Heart left ventricle (tissue), 16 donors: ENCODE measurements at places on chromosomes 12 and 14. TPM values are rescaled to one million over a fixed set of nuclear protein-coding genes. Genes with fewer than 3 reads are reported as not detected.

- DNase-seq, result no peak
These were observed 436.3 kb downstream of the TMTC2 start for GRCh38 chr12:83123039-83123438.

DNA sequence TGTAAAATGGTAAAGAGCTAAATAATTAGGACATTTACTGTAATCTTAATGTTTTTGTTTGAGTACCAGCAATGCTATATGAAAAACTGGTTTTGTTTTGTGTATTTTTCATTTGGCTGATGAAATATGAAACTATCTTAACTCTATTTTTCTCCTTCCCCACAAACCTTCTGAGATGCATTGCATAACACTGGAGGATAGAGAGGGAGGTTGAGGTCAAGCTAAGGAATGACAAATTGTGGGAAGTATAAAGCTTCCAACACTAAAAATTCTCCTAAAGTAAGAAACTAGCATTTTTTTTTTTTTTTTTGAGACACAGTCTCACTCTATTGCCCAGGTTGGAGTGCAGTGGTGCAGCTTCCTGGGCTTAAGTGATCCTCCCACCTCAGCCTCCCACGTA is 31.5 kb upstream of the SRP54 start:
- DNase-seq, result no peak

GRCh38 chr14:58914279-58914855 is 274.1 kb upstream of the DAAM1 start:
- DNase-seq, result no peak

DNA sequence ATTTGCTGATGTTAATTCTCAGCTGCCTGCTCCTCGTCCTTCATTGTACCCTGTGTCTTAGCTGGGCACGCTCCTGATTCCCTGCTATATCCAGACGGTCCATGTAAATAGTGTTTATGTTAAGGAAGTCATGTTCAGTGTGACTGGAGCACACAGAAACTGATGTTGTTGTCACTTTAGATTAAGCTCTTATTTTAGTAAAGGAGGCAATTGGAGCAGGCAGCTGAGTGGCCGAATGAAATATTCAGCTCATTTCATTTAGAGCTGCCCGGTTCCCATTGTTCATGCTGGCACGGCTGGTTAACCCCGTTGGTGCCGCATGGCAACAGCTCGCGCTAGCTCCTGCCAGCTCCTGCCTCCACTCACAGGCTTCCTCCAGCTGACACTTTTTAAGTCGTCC is 446.8 kb upstream of the SOX5 start:
- DNase-seq, result no peak

Gene BTBD6
- 51.8 TPM for total RNA-seq

Gene RDH12
- total RNA-seq, result not detected

- DNase-seq, result no peak
These were observed 347.9 kb downstream of the BCAT1 start for GRCh38 chr12:24600996-24601395.

- DNase-seq, result peak; percentile 22
These were observed 122.7 kb downstream of the KICS2 start for GRCh38 chr12:64099397-64099796.

DNA sequence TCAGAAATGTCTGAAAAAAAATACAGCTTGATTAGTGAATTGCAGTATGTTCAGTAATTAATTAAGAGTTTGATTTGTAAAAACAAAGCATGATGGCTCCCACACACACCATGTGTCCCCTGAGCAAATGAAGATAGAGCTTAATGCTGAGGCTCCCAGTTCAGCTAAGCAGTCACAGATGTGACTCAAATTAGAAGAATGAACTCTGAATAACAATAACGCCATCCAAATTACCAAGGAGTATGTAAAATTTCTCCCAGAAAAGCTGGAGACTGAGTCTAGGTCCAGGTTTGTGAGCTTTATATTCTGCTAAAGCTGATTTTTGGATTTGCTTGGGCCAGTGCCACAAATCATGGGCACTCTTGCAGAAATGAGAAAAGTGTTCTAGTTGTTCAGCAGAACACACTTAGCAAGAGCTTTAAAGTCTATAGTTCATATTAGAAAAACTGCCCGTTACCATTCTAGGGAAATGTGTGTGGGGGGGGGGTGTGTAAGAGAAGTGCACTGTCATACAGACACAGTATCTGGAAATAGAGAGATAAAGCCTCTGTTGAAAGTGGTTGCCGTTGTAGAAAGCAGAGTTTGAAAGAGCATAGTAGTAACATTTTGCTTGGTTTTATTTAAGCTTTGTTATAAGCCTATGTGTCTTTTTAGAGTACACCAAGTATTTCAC is 253.1 kb downstream of the BCAT1 start:
- DNase-seq, result no peak

- no peak for DNase-seq
These were observed 252.4 kb upstream of the EGLN3 start for GRCh38 chr14:34203251-34203722.

GRCh38 chr14:59394268-59394667 is 70.9 kb downstream of the GPR135 start:
- DNase-seq, result no peak

Gene ACVR1B
- 10.6 TPM for total RNA-seq

Gene RTL1
- not detected for total RNA-seq

GRCh38 chr12:51821440-51822260 is 26.9 kb downstream of the FIGNL2 start:
- DNase-seq, result no peak

DNA sequence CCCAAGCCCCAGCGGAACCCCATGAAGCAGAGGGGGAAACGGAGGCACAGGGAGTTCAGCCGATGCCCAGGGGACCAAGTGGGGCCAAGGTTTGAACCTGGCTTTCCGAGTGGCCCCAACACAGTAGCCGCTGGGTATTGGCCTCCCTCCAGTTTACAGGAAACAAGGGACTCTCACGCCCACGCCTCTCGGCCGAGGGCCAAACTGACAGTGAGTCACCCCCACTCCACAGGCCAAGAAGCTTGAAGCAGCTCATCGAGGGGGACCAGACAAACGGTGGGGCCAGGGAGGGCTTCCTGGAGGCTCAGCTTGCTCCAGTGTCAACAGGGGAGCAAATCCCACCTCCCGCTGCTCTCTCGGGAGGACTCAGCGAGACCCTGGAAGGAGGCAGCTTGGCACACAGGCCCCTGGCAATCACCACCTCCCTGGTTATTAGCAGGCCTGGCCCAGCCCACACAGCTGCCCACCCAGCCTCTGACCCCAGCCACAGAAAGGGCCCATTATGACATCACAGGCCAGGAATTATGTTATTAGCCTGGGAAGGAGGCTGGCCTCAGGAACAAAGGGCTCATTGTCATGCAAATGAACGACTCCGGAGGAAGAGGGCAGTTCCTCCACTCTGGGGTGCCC is 54.6 kb downstream of the NCOR2 start:
- DNase-seq, result peak; percentile 93

GRCh38 chr12:57439762-57440266 is 5.2 kb downstream of the INHBC start:
- no peak for DNase-seq

DNA sequence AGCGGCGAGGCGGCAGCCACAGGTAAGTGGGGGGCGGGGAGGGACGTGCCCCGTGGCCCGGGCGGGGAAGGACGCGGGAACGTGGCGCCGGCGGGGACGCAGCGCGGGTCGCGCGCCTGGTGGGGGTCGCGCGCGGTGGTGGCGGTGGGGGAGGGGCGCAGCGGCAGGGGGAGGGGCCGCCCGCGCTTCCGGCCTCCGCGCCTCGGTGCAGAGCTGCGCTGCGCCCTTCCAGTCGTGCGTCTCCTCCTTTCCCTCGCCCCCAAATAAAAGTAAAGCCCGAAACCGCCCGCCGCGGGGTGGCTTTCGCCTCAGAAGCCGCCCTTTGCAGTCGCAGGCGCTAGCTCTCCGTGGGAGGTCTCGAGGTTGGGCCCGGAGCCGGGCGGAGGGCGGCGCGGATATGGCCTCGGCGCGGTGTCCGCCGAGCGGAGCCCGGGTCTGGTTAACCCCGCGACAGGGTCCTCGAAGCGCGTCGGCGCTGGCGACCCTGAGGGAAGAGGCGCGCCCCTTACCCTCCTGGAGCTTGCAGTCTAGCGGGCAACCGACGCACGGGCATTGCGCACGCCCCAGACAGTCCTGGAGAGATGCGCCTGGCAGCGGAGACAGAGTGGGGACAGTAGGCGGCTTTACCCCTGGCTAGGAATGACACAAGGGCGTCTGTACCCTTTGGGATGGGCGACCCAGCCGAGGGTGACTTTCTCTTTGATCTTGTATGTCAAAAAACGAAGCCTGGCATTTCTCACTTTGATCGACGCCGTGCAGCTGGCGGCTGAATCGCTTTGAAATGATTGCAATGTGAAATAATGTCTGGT is 589 bp downstream of the ATF1 start:
- no peak for DNase-seq

DNA sequence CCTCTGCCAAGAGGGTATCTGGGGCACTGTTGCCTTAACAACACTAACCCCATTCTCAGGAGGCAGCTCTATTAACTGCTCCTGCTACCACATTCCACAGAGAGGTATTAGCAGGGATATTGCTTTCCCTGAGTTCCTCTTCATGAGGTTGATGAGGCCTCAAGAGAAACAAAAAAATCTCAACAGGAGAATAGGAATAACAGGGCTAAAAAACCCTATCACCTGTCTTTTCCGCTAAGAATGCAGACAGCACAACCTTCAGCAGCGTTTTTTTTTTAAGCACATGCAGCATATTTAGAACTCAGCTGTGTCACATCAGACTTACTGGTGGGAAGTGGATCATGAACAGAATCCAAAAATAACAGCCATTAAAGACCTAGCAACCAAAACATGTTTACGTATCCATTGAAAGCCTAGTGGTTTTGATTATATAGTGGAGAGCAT is 29.2 kb downstream of the ATF7 start:
- DNase-seq, result no peak

DNA sequence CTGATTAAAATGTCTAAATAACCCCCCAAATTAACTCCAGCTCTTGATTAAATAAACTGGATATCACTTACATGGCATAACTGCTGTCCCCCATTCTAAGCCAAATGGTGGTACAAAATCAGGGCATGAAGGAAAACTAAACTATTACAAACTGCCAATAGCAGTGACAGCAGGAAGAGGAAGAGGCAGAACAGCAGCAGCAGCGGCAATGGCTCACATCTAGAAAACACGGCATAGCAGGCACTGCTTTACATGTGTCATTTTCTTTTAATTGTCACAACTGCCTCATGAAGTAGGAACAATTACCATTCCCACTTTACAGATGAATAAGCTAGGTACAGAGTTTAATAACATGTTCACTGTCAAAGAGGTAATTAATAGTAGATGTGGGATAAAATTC is 92.0 kb downstream of the EPS8 start:
- DNase-seq, result no peak

Gene EIF4B
- 307 TPM for total RNA-seq

- no peak for DNase-seq
These were observed 36.5 kb downstream of the DYNC1H1 start for GRCh38 chr14:102000902-102001301.

Gene SFSWAP
- 10.4 TPM for total RNA-seq

Gene TUNAR
- not detected for total RNA-seq

- DNase-seq, result no peak
These were observed 29.4 kb downstream of the CEP83 start for GRCh38 chr12:94430304-94430703.

DNA sequence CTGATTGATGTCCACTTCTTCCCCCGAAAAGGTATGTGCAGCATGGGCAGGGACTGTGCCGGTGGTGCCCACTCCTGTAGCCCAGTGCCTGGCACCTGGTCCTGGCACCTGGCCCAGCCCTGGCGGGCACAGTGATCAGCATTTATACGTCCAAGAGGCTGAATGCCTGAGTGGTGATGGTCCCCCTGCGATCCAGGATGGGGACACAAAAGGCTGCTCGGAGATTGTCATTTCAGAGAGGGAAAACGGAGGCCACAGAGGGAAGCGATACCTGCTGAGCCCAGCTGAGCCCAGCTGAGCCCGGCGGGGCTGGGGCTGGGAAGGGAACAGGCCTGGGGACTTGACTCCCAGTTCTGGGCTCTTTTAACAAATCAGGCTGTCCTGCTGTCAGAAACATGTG is 55.8 kb downstream of the PRIMA1 start:
- no peak for DNase-seq

GRCh38 chr14:59439256-59439965 is 25.8 kb downstream of the GPR135 start:
- DNase-seq, result no peak

- no peak for DNase-seq
These were observed 192.5 kb upstream of the PWP1 start for GRCh38 chr12:107493135-107493494.

- DNase-seq, result peak; percentile 91
These were observed at the start of gene KLC1 for GRCh38 chr14:103628684-103629502. Gene KLC1, plus strand, starts transcription at chr14:103629211. Its CDS starts 25,354 bp downstream, at chr14:103654565.

GRCh38 chr12:84070292-84070691 is 842.3 kb downstream of the SLC6A15 start:
- DNase-seq, result peak; percentile 33

Gene CREBL2
- 19.9 TPM for total RNA-seq

Gene GARIN6
- total RNA-seq, result not detected

DNA sequence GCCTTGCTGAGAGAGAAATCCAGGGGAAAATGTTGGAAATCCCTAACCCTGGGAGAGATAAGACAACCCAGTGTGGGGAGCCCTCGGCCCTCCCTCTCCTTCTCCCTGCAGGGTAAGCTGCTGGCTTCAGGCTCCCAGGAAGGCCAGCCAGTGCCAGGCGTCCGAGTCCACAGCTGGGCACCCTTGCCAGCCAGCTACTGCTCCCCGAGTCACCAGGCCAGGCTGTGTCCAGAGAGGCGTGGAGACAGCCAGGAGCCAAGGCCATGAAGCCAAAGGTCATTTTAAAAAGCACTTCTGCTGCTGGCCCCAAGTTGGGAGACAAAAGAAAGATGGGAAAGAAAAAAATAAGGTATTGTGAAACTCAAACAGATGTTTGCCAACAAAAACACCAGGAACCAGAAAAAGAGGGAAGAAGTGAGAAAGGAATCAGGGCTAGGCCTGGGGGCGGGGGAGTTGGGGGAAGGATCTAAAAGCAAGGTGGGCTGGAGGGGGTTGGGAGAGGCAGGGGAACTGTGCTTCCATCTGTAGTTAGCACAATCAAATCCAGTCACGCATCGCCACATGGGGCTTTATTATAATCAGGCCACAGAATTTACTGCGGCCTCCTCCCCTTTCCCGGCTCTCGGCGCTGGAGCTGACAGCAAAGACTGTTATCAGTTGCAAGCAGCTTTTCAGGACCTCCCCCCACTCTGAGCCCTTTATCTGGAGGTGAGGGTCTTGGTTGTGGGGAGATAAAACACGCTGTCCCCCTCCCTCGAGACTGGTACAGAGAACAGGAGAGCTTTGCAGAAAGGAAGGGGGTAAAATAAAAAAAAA is 33.5 kb downstream of the RBM19 start:
- DNase-seq, result no peak
